ENCODE measurements at places on chromosomes 3 and 15.

- DNase-seq, result no peak
Observed at GRCh38 chr3:73448761-73449301, 175.9 kb downstream of the PDZRN3 start.

GRCh38 chr3:16907243-16907642 lies 22.5 kb downstream of the PLCL2 start:
- no peak for DNase-seq

DNA sequence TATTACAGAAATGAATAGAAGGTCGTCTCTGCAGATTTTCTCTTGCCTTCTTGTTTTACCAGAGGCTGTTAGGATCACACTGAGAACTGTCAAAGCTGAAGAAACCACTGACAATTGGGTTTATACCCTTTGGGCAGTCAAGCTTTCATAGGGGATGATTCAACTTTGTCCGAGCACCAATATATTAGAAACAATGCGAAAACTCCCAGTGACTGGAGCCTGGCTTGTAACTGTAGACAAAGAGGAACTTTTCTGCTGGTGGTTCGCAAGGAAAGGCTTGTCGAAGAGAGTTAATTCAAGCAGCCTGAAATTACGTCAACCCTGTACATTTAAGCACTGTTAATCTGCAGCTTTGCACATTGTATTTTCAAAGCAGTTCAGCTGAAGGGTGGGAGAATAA lies 193.2 kb upstream of the ZNF385D start:
- DNase-seq, result no peak

- no peak for DNase-seq
Observed at GRCh38 chr3:148861277-148861869, 3.7 kb upstream of the CPA3 start.

DNA sequence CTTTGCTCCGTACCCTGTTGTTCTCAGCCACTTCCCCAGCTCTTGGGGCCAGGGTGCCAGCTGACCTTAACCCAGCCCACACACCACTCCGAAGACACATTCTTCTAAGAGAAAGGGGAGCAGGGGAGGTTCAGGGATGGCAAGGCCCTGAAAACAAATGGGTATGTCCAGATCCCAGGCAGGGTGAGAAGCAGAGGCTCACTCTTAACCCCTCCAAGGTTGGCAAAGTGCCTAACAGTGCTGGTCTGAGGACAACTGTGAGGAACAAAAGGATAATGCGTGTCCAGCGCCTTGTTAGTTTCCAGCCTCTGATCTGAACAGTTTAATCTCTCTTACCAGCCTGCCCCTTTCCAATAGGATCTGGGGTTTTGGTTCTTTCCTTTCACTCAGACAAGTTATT lies 1.5 kb downstream of the TMEM44 start:
- no peak for DNase-seq

DNA sequence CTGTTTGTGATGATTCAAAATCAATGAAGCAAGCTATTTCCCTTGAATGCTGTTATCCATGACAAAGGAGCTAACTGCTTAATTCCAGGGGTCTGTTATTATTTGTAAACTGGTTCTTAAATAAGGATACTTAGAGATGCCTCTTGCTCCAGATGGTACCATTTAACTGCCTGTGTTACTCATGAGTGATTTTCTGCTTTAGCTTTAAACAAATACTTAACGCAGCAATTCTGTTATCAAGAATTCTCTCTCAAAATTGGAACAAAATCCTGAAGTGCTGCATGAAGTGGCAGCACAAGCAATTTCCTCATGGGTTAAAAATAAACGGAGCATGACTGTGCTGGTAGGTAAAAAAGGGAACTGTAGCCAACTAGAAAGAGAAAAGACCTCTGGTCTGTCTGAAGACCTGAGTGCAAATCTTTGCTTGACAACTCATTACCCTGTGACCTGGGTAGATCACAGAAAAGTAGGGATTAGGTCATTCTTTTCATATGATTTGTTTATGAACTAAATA lies 62.5 kb upstream of the GBE1 start:
- DNase-seq, result no peak

GRCh38 chr3:68059628-68060152 lies 405.3 kb upstream of the SUCLG2 start:
- no peak for DNase-seq

DNA sequence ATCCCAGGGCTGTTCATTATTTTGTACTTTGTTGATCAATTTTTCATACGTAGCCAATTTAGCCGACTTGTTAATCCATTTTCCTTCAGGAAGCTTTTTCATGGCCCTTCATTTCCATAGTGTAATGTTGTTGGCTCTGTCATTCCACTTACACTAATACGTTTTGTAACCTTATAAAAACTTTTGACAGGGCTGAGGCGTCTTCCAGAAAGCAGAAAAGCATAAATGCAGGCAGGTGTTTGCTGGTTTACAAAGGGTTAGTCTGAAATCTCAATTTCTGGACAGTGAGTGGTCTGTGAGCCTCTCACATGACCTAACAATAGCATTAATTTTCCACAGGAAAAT lies 444.0 kb downstream of the OTOL1 start:
- DNase-seq, result no peak

DNA sequence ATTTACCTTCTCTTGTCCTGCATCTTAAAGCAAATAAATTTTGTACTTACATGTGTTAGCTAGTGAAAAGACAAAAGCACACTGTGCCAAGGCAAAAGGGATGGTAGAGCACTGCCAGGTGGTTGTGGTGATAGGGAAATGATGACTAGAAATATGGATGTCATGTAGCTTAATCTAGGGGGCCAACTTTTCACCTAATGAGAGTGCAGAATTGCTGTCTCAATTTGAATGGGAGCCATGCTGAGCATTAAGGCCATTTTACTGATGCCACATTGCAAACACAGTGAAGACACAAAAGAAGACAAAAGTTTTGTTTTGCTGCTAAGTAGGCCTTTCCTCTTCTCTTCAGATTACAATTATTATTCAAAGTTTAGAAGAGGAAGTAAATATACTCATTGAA lies 274.7 kb downstream of the PDCD6IP start:
- DNase-seq, result no peak

All from left ventricle myocardium superior (tissue), 1 donor.